Activated CD8-positive, alpha-beta memory T cell treated with anti-CD3 and anti-CD28 coated beads for 1 hour (primary cell): ENCODE measurements at places on chromosomes 5 and 9.
A peak's percentile ranks its signal among the peaks of the same experiment; 100 is the strongest.

DNA sequence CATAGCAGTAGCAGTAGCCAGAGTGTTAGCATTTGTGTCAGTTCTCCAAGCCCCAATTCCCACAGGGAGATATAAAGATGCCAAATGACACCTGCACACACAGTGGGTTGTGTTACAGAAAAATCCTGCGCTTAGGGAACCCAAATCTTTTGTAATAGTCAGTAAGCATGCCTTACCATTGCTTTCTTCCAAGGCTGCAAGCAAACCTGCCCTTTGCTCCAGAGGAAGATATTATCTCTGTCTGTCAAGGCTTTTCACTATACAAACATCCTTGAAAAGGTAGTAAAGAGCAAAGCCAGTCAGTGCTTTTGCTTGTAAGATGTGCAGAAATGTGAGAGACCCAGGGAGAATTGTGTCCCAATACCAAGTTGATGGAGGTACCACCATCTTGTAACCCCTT, 2.9 kb downstream of the ANKDD1B start:
- no peak for DNase-seq

GRCh38 chr9:109771796-109772531, 8.0 kb upstream of the PALM2AKAP2 start:
- DNase-seq: no peak

DNA sequence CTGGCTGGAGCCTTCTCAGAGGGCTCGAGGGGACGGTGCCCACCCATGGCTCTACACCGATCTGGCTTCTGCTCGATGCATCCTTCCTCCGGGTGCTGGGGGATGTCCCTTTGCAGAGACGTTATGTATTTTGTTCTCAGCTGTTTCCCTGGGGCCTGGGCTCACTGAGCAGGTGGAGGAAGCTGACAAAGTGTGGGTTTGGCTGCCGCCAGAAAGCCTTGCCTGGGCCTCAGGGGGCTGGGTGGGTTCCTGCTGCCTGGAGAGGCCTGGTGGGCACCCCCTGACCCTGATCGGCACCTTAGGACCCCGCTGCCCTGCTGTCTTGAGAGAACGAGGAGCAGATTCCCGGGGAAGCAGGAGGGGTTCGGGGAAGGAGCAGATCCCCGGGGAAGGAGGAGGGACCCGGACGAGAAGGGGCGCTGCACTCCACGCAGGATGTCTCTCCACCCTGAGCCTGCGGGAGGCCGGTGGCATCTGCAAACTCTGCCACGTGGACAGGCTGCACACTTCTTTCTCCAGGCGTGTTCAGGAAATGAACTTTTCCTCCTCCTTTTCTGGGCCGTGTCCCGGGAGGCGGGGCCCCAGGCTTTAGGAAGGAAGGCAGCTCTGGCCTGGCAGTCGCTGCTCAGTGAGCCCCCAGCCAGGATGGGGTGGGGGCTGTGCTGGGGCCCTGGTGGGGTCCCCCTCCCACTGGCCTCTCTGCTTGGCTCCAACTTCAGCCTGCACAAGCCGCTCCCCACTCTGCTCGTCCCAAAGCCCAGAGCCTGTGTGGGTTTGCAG, 148.9 kb downstream of the RXRA start:
- DNase-seq: no peak

GRCh38 chr9:97556721-97557605, 55.5 kb downstream of the TMOD1 start:
- DNase-seq: no peak

DNA sequence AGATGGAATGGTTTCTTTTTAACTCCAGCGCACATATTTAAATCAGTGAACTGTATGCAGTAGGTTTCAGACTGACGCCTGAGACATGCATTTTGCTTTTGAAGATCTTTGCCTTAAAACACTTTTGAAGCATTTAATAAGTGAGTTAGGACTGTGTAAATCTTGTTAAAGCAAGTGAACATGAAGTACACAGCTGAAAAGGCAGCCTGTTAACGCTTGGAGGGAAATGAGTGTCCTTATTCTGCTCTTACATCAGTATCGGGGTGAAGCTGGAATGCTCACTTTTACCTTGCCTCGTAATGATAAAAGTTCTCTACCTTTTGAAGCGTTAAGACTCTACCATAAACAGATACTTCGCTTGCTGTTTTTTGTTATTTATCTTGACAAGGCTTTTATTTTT, 552.2 kb downstream of the ZNF608 start:
- DNase-seq: no peak

DNA sequence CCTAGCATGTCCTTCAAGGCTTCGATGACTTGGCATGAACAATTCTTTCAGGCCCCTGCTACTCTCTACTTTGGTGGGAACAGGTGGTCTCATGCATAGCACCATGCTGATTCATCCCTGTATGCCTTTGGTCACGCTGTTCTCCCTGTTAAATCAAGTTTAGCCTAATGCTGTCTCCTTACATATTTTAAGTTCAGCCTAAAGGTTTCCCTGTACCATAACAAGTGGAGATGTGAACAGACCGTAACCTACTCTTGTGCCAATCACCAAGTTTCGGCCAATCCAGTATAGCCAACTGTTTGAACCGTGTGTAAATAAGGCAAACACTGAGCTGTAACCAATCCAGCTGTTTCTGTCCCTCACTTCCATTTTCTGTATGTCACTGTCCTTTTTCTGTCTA, 8.0 kb downstream of the GAS1 start:
- DNase-seq: no peak

GRCh38 chr9:137838576-137838975, 39.0 kb upstream of the CACNA1B start:
- no peak for DNase-seq

GRCh38 chr5:60161340-60161934, 267.9 kb upstream of the PDE4D start:
- DNase-seq: no peak

DNA sequence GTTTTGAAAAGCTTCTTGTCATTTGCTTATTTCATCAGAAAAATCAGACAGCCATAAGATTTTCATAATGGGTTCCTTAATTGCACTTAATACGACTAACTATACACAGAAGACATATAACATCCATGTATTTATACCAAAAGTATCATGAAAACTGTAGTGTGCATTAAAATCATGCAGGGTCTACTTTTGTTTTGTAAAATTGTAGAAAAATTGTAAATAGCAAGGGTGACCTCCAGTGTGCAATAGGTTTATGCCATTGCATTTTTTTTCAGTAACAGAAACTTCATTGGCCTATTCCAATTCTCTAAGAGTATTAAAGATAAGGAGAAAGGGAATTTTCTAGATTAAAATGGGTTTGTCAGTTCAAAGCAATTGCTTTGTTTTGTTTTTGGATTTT, 307.6 kb downstream of the KIAA0825 start:
- no peak for DNase-seq

DNA sequence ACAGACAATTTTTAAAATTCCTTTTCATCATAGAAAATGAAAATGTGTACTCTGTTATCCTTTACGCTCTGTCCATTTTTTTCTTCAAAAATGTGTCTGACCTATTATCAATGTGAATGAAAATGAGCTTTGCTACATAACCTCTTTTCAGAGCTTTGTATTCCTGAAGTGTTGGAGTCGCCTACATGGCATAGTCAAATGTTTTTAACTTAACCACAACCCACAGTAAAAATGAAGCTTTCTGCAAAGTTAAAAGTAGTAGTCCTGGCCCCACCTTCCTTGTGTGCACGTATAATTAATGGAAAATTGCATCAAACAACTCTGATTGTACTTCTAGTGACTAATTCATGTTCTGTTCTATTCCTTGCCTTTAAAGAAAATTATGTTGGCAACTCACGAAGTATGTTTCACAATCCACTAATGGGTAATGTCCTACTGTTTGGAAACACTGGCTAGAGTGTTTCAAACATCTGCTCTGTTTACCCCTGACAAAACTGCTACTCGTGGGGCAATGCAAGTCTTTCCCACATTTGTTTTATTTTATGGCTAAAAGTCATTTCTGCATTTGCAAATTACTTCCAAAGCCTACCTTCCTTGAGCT, 18.6 kb upstream of the PSAT1 start:
- no peak for DNase-seq

- DNase-seq: no peak
Observed at GRCh38 chr5:92544596-92544995, 1036.4 kb downstream of the NR2F1-AS1 start.

DNA sequence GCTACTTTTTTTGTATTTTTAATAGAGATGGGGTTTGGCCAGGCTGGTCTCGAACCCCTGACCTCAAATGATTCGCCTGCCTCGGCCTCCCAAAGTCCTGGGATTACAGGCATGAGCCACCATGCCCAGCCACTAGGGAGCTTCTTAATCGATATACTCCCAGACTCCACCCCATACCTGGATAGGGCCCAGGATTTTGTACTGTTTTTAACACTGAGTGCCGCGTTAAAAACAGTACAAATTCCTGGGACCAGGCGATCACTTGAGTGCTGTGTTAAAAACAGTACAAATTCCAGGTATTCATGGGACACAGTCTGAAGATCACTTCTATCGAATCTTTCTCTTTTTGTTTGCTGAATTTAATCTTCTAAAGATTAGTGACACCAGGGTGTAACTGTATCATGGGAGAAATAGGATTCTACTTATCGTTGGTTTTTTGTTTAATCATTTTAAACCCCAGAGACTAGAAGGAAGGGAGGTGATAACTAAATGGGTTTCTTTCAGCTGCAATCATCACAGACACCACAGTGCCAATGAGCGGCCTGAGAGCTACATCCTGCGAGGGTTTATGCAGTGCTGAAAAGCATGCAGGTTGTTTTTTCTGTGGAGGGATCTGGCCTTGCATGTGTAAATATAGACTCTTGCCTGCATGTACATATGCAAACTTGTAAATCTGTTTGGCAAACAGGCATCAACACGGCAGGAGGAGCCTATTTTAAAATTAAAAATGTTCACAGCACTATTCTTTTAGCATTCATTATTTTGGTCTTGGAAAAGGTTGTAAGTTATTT, 303.8 kb upstream of the WWC1 start:
- no peak for DNase-seq

GRCh38 chr5:132500931-132501628, 10.5 kb upstream of the IRF1 start:
- peak; percentile 62 for DNase-seq

- no peak for DNase-seq
Observed at GRCh38 chr5:64514612-64515011, 8.8 kb downstream of the RGS7BP start.

GRCh38 chr9:110520120-110520701, 59.3 kb downstream of the SVEP1 start:
- DNase-seq: no peak

DNA sequence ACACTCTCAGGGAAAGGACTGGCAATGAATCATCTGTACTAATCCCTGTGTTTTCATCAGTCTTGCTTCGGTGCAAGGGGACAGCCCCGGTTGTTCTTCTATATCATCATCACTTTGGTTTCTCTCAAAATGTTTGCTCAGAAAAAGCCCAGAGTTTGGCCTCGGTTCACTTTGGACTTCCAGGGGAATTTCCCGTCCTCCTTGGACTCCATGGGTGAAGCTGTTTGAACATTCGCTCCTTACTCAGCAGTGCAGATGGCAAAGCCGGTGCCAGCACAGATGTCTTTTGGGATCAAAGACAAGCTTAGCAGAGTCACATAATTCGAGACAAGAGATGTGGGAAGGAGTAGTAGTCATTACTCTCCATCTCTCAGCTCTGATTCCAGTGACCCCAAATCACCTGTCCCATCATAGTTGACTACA, 69.8 kb upstream of the TNFSF8 start:
- DNase-seq: no peak

DNA sequence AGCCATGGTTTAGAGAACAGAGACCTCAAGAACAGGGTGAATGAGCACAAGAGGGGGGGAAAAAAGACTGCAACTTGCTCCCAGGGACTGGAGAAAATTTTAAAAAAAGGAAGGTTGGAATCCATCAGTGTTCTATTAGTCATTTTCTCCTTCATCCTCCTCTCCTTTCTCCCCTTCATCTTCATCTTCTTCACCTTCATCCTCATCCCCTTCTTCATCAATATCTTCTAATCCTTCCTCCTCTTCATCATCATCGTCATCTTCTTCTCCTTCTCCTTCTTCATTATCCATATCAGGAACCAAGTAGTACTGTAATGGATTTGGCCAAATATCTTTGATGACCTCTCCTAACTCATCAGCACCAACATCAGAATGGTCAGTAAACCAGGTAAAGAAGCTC, 86.1 kb downstream of the LIX1 start:
- no peak for DNase-seq

DNA sequence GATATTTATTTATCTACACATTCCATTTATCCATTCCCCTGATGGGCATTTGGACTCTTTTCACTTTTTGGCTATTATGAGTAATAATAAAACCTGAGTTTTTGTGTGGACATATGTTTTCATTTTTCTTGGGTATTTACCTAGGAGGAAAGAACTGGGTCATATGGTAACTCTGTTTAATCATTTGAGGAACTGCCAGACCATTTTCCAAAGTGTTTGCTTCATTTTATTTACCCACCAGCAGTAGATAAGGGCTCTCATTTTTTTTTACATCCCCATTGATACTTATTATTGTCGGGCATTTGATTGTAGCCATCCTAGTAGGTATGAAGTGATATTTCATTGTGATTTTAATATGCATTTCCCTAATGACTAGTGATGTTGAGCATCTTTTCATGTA, 7.7 kb upstream of the PTPDC1 start:
- DNase-seq: no peak

- DNase-seq: no peak
Observed at GRCh38 chr5:18433336-18433735, 799.1 kb downstream of the TAF11L14 start.

GRCh38 chr5:181133610-181134231, 2.8 kb upstream of the OR2V1 start:
- DNase-seq: no peak

GRCh38 chr5:76594107-76594506, 29.1 kb downstream of the F2RL2 start:
- DNase-seq: no peak

GRCh38 chr5:123294544-123294943, 128.7 kb downstream of the CEP120 start:
- no peak for DNase-seq

GRCh38 chr5:128596071-128596470, 58.0 kb upstream of the FBN2 start:
- no peak for DNase-seq

GRCh38 chr9:84710701-84711397, 41.3 kb downstream of the NTRK2 start:
- no peak for DNase-seq

- DNase-seq: no peak
Observed at GRCh38 chr5:58197875-58198274, 262.0 kb downstream of the PLK2 start.

DNA sequence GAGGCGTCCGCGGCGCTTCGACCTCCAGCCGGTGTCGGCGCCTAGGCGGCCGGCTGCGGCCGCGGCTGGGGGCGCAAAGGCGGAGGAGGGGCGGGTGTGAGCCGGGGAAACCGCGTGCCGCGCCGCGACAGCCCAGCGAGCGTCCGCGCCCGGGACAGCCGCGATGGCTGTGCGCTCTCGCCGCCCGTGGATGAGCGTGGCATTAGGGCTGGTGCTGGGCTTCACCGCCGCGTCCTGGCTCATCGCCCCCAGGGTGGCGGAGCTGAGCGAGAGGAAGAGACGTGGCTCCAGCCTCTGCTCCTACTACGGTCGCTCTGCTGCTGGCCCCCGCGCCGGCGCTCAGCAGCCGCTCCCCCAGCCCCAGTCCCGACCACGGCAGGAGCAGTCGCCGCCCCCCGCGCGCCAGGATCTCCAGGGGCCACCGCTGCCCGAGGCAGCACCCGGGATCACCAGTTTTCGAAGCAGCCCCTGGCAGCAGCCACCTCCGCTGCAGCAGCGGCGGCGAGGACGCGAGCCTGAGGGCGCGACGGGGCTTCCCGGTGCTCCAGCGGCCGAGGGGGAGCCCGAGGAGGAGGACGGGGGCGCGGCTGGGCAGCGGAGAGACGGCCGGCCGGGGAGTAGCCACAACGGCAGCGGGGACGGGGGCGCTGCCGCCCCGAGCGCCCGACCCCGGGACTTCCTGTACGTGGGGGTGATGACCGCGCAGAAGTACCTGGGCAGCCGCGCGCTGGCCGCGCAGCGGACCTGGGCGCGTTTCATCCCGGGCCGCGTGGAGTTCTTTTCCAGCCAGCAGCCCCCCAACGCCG, 605 bp downstream of the CHSY3 start:
- no peak for DNase-seq
